Effector CD4-positive, alpha-beta T cell (primary cell): ENCODE measurements at places on chromosomes 13 and 19.

GRCh38 chr13:74210693-74211393 is 76.6 kb upstream of the KLF12 start:
- no peak for DNase-seq

DNA sequence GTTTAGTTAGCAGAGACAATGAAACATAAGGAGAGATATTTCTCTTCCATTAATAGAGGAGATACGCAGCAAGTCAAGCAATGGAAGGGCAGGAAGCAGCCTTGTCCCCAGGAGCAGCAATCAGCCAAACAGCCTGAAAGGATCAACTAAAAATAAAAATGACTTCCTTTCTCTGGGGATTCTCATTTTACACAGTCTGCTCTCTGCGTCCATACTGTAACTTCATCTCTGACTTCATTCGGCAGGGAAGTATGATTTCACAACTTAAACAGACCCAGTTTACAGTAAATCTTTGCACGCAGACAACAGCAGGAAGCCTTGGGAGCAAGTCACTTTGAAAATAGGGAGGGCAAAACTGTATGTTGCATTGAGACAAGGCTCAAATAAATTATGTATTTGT is 826.7 kb downstream of the DIAPH3 start:
- no peak for DNase-seq

GRCh38 chr19:41537789-41538188 is 38.2 kb upstream of the CEACAM21 start:
- no peak for DNase-seq

GRCh38 chr19:29645911-29646310 is 19.4 kb upstream of the PLEKHF1 start:
- DNase-seq = no peak

DNA sequence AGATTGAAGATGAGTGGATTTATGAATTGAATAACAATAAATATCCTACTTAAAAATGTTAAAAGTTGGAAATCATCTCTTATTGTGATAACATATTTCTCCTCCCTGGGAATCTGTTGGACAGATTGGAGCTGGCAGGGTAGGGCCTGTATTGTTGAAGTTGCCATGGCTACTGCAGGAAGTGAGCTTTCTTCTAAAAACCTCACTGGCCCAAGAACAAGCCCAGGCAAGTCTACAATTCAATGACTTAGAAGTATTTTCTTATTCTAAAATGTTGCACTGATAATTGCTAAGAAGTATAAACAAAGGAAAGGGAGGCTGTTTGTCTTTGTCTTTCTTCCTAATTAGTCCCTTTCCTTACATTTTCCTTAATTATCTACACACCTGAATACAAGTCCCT is 112.1 kb downstream of the DLEU7 start:
- DNase-seq = no peak

GRCh38 chr19:58406818-58407657 is 1.4 kb upstream of the ZNF584 start:
- DNase-seq = no peak

- DNase-seq = no peak
These were observed 784 bp downstream of the PIBF1 start for GRCh38 chr13:72782717-72783116.

- no peak for DNase-seq
These were observed 140.8 kb upstream of the SERP2 start for GRCh38 chr13:44232774-44233173.

DNA sequence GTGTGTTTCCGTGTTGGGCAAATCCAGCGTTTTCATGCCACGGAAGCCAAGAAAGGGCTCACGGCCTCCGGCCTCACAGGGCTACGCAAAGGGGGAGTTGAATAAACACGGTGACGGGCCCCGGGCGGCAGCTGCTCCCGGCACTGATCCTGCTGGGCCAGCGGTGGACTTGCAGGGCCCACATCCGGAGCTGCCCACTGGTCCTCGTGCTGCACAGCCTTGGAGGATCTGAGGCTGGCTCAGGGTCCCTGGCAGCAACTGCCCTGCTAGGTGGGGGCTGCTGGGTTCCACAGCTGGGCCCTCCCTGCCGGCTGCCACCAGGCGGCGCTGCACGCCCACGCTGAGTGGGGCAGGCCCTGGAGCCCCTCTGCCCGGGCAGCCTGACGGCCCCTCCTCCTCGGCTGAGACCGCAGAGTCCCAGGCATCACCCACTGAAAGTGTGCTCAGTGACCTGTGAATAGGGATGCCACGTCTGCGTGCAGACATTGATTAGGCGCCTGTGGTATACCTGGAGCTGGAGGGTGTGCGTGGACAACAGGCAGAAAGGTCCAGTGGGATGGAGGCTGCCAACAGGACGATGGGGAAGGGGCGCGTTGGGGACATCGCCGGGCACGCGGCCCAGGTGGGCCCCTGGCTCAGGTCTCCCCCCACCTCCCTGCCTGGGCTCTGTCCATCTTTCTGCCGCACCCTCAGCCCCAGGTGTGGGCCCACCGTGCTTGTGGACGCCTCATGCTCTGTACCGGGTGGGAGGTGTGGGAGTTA is 5.3 kb upstream of the HCN2 start:
- DNase-seq = peak; percentile 61

DNA sequence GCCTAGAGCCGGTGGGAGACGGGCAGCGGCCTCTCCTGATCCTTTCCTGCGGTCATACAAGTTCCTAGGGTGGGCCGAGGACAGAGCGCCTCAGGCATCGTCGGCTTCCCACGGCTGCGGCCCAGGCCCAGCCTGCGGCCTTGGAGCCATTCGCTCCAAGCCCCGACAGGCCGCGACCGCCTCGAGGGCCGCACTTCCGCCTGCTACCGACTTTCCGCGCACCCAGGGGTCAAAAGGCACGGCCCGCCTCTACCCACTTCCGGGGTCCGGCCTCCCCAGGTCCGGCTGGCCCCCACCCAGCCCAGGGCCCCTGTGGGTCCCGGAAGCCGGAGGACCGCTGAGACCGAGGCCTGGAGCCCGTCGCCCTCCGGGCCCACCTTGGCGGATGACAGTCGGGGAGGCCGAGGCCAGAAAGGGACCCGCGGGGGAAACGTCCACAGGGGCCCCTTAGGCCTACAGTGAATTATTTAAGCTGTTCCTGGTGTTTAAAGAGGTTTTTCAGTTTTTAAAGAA is 16.2 kb downstream of the ZIC2 start:
- no peak for DNase-seq

GRCh38 chr13:94917824-94918223 is 205.5 kb upstream of the SOX21 start:
- no peak for DNase-seq

GRCh38 chr13:44573790-44574465 is 2.2 kb downstream of the TSC22D1 start:
- no peak for DNase-seq

- DNase-seq = no peak
These were observed 49.9 kb downstream of the ZNF787 start for GRCh38 chr19:56071151-56071550.

DNA sequence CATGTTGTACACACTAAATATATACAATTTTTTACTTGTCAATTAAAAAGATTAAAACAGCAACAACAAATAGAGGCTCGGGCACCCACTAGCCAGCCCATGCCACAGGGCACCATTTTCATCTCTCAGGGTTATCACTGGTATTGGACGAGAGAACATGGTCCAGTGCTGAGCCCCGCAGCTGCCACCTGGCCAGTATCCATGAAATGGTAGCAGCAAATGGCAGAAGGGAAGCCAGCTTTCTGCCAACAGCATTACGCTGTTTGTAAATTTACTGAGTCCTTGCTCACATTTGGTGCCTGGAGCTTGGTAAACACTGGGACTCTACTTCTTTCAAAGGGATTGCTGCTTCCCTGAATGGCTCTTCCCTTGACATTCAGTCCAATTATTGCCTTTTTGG is 87.9 kb upstream of the WASF3 start:
- no peak for DNase-seq

DNA sequence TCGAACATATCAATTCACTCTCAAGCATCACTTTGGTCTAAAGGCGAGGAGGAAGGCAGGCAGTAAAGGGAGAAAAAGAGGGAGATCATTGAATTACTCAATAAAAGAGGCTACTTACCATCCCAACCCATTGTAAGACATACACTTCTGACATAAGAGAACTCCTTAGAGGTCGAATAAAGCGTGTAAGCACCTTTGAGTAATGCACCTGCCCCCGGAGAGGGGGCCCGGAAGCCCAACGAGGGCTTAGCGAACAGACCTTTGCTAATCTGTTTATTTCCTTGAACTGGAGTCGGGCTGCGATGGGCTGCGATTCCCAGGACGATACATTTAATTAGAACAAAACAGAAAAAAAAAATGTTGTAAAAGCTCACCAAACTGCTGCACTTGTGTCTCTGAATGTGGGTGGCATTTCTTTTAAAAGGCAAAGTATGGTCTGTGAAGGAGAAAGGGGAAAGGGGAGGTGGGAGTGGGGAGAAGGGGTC is 3.0 kb downstream of the ZC3H4 start:
- DNase-seq = peak; percentile 42
